H1 (cell line): ENCODE measurements at places on chromosomes 11 and 22. TPM values are rescaled to one million over a fixed set of nuclear protein-coding genes. Genes with fewer than 3 reads are reported as not detected.

Gene GAL3ST1
- 10.5 and 11.0 TPM in 2 replicates for total RNA-seq

Gene SCUBE2
- total RNA-seq = 0.42 and 1.2 TPM in 2 replicates

Gene USH1C
- total RNA-seq = 1.3 and 2.4 TPM in 2 replicates

Gene FAT3
- total RNA-seq = 18.4 and 24.4 TPM in 2 replicates
